Activated T-helper 1 cell treated with anti-CD3 and anti-CD28 coated beads, Interleukin-2, amount 50 U/mL, for 16 hours (primary cell): ENCODE measurements at places on chromosomes 5 and 9.

GRCh38 chr5:124689653-124690052, 56.8 kb downstream of the ZNF608 start:
- no peak for DNase-seq

GRCh38 chr9:125911861-125912644, 164.9 kb downstream of the PBX3 start:
- DNase-seq: no peak

DNA sequence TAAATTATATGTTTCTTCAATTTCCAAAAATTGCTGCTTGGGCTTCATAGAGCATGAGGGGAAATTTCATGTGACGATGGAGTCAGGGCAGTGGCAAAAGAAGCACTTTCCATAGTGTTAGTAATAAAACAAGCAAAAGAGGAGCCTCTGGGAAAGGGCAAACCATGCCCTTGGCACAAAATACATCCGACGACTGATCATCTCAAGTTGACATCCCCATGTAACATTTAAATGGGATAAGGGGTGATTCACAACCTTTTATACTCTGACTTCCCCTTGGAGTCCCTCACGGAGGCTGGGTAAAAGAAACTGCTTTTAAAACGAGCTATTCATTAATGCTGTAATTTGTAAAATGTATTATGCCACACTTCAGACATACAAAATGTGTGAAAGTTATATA, 161.4 kb upstream of the DMRT1 start:
- no peak for DNase-seq

DNA sequence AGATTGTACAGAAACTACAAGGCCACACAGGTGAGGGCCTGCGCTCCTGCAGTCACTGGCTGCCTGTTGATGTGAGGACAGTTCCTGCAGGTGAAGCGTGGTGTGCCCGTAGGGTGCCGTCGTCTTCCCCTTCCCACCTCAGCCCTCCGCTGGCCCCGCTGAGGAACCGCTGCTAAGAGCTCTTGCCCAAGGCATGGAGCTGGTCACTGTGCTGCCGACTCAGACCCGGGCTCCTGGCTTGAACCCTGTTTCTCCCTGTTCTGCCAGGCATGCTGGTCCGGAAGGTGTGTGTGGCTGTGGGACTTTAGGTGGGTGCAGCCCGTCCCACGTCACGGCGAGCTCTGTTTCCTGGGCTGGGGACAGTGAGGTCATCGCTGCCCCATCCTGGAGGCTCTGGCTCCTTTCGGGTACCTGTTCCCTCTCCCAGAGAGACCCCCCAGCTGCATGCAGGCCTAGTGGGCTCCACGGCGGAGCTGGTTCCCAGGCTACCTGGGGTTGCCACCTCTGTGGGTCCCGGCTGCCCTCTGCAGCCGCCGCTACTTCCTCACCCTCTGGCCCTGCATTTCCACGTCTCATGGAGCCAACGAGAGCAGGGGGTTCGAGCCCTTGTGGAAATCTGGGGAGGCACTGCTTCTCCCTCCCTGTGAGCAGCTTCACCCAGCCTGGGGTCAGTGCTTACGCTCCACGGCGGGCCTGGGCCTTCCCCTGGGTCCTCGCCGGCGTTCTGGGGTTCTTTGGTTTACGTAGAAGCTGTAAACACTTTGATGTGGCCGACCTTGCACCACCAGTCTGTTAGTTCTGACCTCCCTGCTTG, 7.6 kb downstream of the RNU6ATAC start:
- DNase-seq: no peak

DNA sequence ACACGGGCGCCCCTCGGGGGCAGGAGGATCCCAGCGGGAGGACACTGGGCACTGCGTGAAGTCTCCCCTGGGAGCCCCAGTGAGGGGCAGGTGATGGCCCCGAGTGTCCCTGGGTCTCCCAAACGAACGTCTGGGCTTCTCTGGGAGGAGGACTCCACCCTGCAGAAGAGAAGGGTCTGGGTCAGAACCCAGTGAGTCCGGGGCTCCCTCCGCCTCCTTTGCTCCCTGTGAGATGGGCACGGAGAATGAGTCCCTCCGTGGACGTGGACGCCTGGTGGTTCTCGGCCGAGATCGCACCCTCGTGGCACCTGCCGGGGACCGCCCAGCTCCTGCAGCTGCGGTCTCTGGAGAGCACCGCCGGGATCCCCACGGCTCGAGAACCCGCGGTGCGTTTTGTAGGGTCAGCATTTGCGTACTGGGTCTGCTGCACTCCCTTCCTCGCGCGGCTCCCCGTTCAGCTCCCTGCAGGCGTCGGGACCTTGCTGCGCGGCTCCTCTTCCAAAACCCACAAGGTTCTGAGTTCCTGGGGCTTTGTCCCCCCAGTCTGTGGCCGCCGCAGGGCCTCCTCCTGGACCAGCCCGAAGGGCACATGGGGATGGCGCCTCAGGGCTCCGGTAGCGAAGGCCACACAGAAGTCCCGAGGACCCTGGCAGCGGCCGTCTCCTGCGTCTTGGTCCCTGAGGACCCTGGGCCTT, 10.2 kb upstream of the CEP72 start:
- no peak for DNase-seq

GRCh38 chr5:177350776-177351391, 584 bp downstream of the LMAN2 start:
- no peak for DNase-seq

DNA sequence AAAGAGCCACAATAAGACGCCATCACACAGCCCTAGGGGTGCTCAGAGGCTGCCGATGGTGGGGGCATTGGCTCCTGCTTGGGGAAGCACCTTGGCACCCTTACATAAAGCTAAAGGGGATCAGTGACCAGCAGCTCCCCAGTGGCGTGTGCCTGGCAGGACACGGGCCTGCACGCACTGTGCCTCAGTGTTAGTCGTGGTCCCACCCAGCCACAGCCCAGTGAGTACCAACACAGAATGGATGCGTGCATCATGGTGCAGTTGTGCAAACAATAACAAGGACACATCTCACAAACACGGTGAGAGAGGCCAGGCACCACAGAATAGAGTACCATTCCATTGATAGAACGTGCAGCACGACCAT, 103.2 kb downstream of the WNK2 start:
- no peak for DNase-seq

GRCh38 chr9:97487861-97488260, 13.6 kb upstream of the TMOD1 start:
- DNase-seq: no peak

DNA sequence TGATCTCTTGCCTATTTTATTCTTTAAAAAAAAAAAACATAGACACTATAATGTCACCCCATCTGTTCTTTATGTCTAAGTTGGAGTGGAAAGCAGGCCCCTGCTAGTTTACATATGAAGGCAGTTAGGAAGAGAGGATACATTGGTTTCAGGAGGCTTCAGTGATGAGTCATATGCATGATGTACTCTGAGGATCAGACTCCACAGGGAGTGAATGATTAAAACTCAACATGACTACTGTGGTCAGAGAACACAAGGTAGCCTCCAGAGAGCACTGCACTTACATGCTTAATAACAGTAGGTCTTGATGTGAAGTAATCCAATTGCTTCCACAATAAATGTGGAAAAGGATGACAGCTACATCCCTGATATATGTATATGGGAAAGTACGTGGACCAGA, 22.7 kb upstream of the FSTL4 start:
- DNase-seq: no peak

- no peak for DNase-seq
Measured at GRCh38 chr9:22103685-22104575, 94.8 kb upstream of the CDKN2B start.

DNA sequence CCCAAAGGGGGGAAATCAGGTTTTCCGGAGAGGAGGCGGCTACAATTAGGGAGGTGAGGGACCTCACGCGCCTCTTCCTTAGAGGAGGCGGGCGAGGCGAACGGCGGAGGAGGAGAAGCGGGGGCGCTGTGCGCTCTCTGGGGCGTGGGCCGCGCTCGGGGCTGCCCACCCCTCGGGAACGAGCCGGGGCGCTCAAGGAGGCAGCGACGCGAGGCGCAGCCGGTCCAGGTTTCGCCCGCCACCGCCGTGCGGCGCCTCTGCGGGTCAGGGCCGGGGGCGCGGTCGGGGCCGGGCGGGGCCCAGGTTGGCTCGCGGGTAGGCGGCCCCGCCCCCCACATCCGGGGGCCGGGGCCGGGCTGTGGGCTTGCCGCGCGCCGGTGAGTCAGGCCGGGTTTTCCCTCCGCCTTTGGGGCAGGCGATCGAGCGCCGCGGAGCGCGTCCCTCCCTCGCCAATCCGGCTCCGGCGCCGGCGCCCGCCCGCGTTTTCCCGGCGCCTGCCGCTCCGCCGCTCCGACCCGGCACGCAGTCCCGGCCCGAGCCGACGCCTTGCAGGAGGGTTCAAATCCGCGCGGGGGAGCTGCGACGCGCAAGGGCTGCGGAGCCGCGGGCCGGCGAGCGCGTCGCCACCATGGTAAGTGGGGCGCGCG, at the start of gene N4BP3:
Gene N4BP3 (plus strand): TSS at position 392 of the 647 bp plus-strand sequence. CDS start 6,052 bp downstream, outside the sequence.
- DNase-seq: peak; percentile 58
